ENCODE measurements at places on chromosomes 7 and 10. TPM values are rescaled to one million over a fixed set of nuclear protein-coding genes. Genes with fewer than 3 reads are reported as not detected.

- no peaks in the 10 kb centered on the region for H3K36me3 ChIP-seq
- peaks cover 10% of the 10 kb centered on the region for H3K27me3 ChIP-seq
Measured at GRCh38 chr10:122018951-122019413, 30.0 kb downstream of the TACC2 start.

- peaks cover 43% of the 10 kb centered on the region for H3K4me1 ChIP-seq
- DNase-seq = no peak
- peak overlapping the region; percentile 79 for H3K4me3 ChIP-seq
- no peaks in the 10 kb centered on the region for H3K27me3 ChIP-seq
- no peaks in the 10 kb centered on the region for H3K36me3 ChIP-seq
Measured at GRCh38 chr10:46091828-46092523, 45.9 kb upstream of the MSMB start.

GRCh38 chr7:43117861-43118260, 5.4 kb downstream of the HECW1 start:
- no peaks in the 10 kb centered on the region for H3K4me1 ChIP-seq
- DNase-seq = no peak
- H3K36me3 ChIP-seq = no peaks in the 10 kb centered on the region
- H3K27me3 ChIP-seq = peaks cover 39% of the 10 kb centered on the region

- no peaks in the 10 kb centered on the region for H3K27me3 ChIP-seq
- no peaks in the 10 kb centered on the region for H3K4me1 ChIP-seq
- no peaks in the 10 kb centered on the region for H3K36me3 ChIP-seq
- no peak overlapping the region for H3K27ac ChIP-seq
- no peak for DNase-seq
Measured at GRCh38 chr7:28142650-28143049, 37.9 kb downstream of the JAZF1 start.

- H3K27me3 ChIP-seq = no peaks in the 10 kb centered on the region
- no peaks in the 10 kb centered on the region for H3K36me3 ChIP-seq
- H3K4me3 ChIP-seq = no peak overlapping the region
Measured at GRCh38 chr10:89469517-89469916, 55.1 kb downstream of the IFIT5 start.

DNA sequence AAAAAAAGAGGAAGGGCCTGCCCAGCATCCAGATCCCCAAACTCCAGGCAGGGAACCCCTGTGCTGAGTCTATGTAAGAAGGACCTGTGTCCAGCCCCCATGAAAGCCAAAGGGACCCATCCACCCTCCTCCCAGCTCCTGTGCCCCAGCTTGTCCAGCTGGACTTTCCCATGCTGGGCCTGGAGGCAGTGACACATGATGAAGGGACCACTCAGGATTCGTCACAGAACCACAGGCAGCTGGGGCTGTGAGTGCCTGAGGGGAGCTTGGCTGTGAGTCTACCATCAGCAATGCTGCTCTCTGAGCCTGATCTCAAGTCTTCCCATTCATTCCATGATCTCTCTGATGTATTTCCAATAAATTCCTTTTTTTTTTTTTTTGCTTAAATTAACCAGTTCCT, 36.2 kb upstream of the MNX1 start:
- H3K4me1 ChIP-seq = no peaks in the 10 kb centered on the region
- H3K36me3 ChIP-seq = no peaks in the 10 kb centered on the region
- H3K27ac ChIP-seq = no peak overlapping the region
- no peaks in the 10 kb centered on the region for H3K27me3 ChIP-seq
- DNase-seq = no peak

DNA sequence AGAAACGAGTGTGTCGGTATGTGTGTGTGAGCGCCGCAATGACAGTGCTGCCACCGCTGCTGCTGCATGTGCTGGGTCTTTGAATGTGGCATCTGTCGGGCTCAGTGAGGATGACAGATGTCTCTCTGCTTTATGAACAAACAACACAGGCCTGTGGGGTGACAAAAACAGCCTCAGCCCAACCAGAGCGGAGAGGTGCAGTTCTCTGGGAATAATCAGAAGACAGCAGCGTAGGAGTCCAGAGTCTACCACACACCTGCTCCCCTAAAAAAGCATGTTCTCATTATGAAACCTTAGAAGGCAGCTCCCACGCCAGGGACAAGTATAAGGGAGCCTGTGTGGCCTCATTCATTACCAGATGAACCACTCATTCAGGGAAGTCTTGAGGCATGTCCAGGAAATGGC, 278.3 kb downstream of the KCNMA1 start:
- DNase-seq = no peak
- no peaks in the 10 kb centered on the region for H3K27me3 ChIP-seq
- H3K27ac ChIP-seq = no peak overlapping the region
- no peak overlapping the region for H3K4me3 ChIP-seq
- no peaks in the 10 kb centered on the region for H3K4me1 ChIP-seq

GRCh38 chr7:69301253-69301652, 297.0 kb upstream of the AUTS2 start:
- no peaks in the 10 kb centered on the region for H3K4me1 ChIP-seq
- no peaks in the 10 kb centered on the region for H3K36me3 ChIP-seq
- no peak overlapping the region for H3K27ac ChIP-seq
- H3K4me3 ChIP-seq = no peak overlapping the region

DNA sequence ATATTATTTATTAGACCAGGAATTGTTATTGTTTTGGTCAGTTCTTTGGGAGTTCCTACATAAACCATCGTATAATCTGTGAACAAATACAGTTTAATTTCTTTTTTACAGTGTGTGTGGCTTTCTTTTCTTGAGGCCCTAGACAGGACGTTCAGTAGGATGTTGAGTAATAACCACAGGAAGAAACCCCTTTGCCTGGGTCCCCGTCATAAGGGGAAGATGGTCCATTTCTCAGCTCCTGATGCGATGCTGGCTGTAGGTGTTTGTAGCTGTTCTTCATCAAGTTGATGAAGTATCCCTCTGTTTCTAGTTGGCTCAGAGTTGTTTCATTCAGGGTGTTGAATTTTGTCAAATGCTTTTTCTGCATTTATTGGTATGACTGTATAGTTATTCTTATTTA, 219.7 kb upstream of the ADARB2 start:
- H3K27ac ChIP-seq = no peak overlapping the region
- no peaks in the 10 kb centered on the region for H3K27me3 ChIP-seq
- H3K4me1 ChIP-seq = no peaks in the 10 kb centered on the region

DNA sequence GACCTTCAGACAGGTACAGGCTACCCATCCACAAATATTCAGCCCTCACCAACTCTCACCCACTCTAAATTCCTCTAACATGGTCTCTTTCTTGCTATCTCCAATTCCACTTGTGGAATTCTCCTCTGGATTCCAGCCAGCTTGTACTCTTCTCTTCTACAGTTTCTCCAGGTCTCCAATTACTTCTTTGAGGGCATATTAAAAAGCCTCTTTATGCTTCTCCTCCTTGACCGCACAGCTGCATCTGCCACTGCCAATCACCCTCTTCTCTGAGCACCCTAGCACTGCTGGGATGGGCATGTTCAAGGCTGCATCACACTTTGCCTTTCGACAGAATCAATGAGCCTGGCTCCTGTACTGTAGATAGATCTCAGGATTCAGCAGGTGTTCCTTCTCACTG, 101.5 kb upstream of the ANKRD1 start:
- no peaks in the 10 kb centered on the region for H3K36me3 ChIP-seq
- DNase-seq = no peak
- no peak overlapping the region for H3K4me3 ChIP-seq
- H3K27ac ChIP-seq = no peak overlapping the region
- H3K4me1 ChIP-seq = no peaks in the 10 kb centered on the region

DNA sequence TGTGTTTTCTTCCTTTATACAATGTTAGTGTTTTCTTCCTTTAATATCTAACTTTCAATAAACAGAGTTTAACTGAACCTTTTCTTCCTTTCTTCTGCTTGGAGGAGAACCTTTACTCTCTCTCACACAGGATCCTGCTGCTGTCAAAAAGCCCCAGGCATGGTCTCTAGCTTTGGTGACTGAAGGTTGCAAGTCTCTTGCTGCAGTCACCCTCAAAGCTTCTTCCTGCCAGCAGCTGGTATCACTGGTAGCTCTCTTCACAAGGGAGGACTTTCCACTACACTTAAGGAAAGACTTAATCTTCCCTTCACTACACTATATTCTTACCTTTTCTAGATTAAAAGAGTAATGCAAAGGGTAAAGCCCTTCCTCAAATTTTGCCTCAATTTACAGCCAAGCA, 153.4 kb downstream of the SGMS1 start:
- peaks cover 8% of the 10 kb centered on the region for H3K4me1 ChIP-seq
- DNase-seq = peak; percentile 41
- H3K27ac ChIP-seq = peak overlapping the region; percentile 42
- no peaks in the 10 kb centered on the region for H3K27me3 ChIP-seq

- DNase-seq = no peak
- H3K4me3 ChIP-seq = no peak overlapping the region
- H3K36me3 ChIP-seq = no peaks in the 10 kb centered on the region
Measured at GRCh38 chr7:54544527-54545240, 2.5 kb downstream of the VSTM2A start.

GRCh38 chr10:98023024-98023423, 7.4 kb downstream of the CRTAC1 start:
- DNase-seq = no peak
- no peaks in the 10 kb centered on the region for H3K4me1 ChIP-seq
- H3K27me3 ChIP-seq = peaks cover 2% of the 10 kb centered on the region
- no peak overlapping the region for H3K27ac ChIP-seq
- H3K36me3 ChIP-seq = no peaks in the 10 kb centered on the region

- DNase-seq = no peak
- no peaks in the 10 kb centered on the region for H3K27me3 ChIP-seq
- no peak overlapping the region for H3K27ac ChIP-seq
Measured at GRCh38 chr10:2081501-2081900, 344.2 kb upstream of the ADARB2 start.

- no peak for DNase-seq
- H3K4me3 ChIP-seq = no peak overlapping the region
- no peaks in the 10 kb centered on the region for H3K36me3 ChIP-seq
- H3K4me1 ChIP-seq = no peaks in the 10 kb centered on the region
- no peaks in the 10 kb centered on the region for H3K27me3 ChIP-seq
Measured at GRCh38 chr7:134552105-134552504, 3.2 kb downstream of the AKR1B15 start.

GRCh38 chr10:93820434-93820833, 62.7 kb downstream of the LGI1 start:
- H3K27me3 ChIP-seq = peaks cover 4% of the 10 kb centered on the region
- no peak overlapping the region for H3K4me3 ChIP-seq
- DNase-seq = no peak
- no peaks in the 10 kb centered on the region for H3K4me1 ChIP-seq

GRCh38 chr10:32982911-32983909, 25.2 kb upstream of the ITGB1 start:
- no peak overlapping the region for H3K4me3 ChIP-seq
- H3K27me3 ChIP-seq = no peaks in the 10 kb centered on the region
- DNase-seq = no peak

GRCh38 chr7:2517026-2517425, 2.5 kb upstream of the LFNG start:
- peaks cover 48% of the 10 kb centered on the region for H3K4me1 ChIP-seq
- no peak overlapping the region for H3K4me3 ChIP-seq
- no peaks in the 10 kb centered on the region for H3K36me3 ChIP-seq
- H3K27ac ChIP-seq = no peak overlapping the region
- no peak for DNase-seq

- H3K4me1 ChIP-seq = no peaks in the 10 kb centered on the region
- H3K4me3 ChIP-seq = no peak overlapping the region
- no peak overlapping the region for H3K27ac ChIP-seq
- no peaks in the 10 kb centered on the region for H3K27me3 ChIP-seq
Measured at GRCh38 chr7:139494835-139495579, 11.5 kb upstream of the KLRG2 start.

Gene KCNH2
- total RNA-seq = 2.3 TPM

Gene CC2D2B
- 0.33 TPM for total RNA-seq

Gene TDRD1
- 0.52 TPM for total RNA-seq

Gene ACTR3C
- 6.2 TPM for total RNA-seq

Gene PRSS37
- 0.47 TPM for total RNA-seq

Gene ZNF727
- total RNA-seq = 0.24 TPM

Gene SHTN1
- 5.8 TPM for total RNA-seq

Gene NME8
- 1.0 TPM for total RNA-seq

Gene ZPBP
- 0.14 TPM for total RNA-seq

Gene GCC1
- total RNA-seq = 11.4 TPM
